ENCODE measurements at places on chromosomes 5 and 9.

DNA sequence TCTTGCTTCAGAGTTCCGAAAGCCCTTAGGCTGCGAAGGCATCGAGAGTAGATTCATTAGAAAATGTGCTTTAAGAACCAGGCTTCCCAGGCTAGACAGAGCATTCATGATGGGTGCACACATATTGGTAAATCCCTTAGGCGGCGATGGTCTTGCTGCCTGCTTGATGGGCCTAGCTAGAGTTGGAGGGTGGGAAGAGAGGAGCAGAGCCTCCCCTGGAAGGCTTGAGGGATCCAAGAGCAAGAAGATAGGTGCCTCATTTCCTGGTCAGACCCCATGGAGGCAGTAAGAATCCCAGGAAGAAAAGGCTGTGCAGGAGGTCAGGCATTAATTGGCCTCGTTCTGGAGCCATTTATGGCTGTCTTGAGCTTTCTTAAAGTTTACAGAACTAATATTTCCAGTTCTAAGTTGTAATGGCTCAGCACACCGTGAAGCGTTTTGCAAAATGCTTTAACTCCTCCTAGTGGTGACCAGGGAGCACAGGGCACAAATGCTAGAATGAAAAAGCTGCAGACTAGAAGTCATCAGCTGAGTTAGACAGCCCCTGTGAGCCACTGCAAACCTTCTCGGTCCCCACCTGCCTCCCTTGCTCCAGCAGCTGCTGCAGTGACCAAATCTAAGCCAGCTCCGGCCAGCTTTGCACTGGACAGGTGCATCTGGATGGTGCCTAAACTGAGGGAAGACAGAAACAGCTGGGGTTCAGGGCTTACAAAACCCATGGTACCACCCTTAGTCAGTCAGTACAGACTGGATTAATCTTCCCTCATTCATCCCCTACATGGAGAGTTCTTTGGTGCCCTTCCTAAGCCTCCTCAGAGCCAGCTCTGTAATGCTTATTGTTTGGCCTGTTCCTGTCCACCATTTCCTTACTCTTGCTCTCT lies 14.7 kb downstream of the SLC45A2 start:
- no peak for DNase-seq

- peak; percentile 43 for DNase-seq
Measured at GRCh38 chr5:7754997-7755596, 95.8 kb downstream of the CFAP90 start.

GRCh38 chr9:89792189-89793123 lies 187.6 kb downstream of the GADD45G start:
- DNase-seq: no peak

GRCh38 chr9:124364141-124364540 lies 51.1 kb downstream of the PSMB7 start:
- no peak for DNase-seq

GRCh38 chr9:36939655-36940499 lies 94.2 kb downstream of the PAX5 start:
- no peak for DNase-seq

GRCh38 chr5:77851176-77852067 lies 75.3 kb upstream of the TBCA start:
- no peak for DNase-seq

DNA sequence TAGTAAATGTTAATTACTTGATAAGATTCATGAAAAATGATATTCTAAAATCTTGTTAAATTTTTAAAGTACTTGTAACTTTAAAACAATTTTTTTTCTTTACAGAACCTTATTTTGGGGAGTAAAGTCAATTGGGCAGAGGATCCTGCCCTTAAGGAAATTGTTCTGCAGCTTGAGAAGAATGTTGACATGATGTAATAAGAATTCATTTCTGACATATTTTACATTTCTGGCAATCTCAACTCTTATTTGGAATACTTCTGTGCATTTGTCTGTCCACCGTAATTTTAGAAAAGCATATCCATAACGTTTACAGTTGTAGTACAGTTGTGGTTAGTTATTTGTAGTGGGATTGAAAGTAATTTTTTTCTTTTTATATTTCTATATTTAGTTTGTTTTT lies 20.2 kb downstream of the CENPH start:
- DNase-seq: no peak

- no peak for DNase-seq
Measured at GRCh38 chr9:123756484-123757106, 173.3 kb downstream of the DENND1A start.

DNA sequence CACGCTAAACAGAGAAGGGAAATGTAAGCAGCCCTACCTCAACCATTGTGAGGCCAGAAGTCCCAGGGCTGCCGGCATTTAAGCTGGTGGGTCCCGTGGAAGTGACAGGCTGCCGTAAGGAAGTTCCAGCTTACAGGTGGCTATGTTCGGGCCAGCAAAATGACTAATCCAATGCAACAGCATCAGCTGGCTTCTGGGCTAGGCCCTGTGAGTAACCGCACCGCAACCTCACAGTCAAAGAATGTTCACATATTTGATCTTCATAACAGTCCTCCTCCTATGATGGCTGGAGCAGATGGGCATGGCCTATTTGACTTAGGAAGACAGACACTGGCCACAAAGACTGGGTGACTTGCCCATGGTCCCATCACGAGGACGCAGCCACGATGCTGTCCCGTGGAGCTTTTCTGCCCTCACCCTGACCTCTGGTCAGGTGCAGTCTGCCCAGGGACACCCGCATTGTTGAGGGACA lies 88.2 kb downstream of the LIFR start:
- no peak for DNase-seq

GRCh38 chr5:131277875-131278740 lies 14.3 kb downstream of the CDC42SE2 start:
- DNase-seq: no peak

GRCh38 chr5:50711280-50711679 lies 44.8 kb downstream of the PARP8 start:
- no peak for DNase-seq

- no peak for DNase-seq
Measured at GRCh38 chr5:28012538-28012937, 974.2 kb upstream of the CDH9 start.

- no peak for DNase-seq
Measured at GRCh38 chr9:104589626-104590025, 9.6 kb downstream of the OR13C5 start.

DNA sequence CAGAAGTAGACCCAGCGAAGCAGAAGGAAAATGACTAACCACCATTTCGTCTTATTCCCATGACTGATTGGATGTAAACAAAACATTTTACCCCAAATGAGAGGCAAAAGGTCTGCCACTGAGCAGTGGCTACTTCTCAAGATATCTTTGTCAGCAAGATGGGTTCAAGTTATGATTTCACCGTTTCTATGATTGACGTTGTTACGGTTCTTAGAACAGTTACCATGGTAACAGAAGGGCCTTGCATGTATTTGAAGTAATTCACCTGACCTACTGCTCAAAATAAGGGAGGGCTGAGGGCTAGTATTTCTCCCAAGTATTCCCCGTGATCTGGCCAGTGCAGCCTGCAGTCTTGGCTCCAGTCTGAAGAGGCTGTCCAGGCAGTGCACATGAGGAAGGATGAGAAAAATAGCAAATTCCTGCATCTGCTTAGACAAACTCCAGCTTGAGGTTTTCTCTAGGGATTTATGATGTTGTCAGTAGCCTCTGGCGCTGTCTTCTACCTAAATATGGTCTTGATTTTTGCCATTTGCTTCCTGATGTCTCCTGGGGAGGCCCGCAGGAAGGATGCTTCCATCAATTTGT lies 372.7 kb downstream of the TMEM38B start:
- DNase-seq: no peak

- DNase-seq: no peak
Measured at GRCh38 chr5:134236318-134236717, 10.4 kb upstream of the PPP2CA start.

DNA sequence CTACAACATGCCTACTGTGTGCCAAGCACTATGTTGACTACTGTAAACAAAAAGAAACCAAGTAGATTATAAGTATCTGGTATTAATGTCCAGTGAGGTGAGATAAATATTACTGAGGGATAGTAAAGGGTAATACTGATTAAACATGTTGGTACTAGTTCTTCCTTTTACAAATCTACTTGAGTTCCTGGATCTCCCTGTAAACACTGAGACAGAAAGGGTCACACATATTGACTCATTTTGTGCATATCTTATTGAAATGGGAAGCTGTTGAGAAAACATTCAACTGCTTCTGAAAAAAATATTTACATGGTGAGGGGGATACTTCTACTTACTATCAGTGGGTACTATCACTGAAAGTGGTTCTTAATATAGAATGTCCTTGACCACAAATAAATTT lies 24.3 kb downstream of the EFNA5 start:
- no peak for DNase-seq

- peak; percentile 40 for DNase-seq
Measured at GRCh38 chr9:19049917-19050636, 850 bp downstream of the RRAGA start.

- DNase-seq: no peak
Measured at GRCh38 chr5:127386557-127386956, 96.0 kb downstream of the MEGF10 start.

DNA sequence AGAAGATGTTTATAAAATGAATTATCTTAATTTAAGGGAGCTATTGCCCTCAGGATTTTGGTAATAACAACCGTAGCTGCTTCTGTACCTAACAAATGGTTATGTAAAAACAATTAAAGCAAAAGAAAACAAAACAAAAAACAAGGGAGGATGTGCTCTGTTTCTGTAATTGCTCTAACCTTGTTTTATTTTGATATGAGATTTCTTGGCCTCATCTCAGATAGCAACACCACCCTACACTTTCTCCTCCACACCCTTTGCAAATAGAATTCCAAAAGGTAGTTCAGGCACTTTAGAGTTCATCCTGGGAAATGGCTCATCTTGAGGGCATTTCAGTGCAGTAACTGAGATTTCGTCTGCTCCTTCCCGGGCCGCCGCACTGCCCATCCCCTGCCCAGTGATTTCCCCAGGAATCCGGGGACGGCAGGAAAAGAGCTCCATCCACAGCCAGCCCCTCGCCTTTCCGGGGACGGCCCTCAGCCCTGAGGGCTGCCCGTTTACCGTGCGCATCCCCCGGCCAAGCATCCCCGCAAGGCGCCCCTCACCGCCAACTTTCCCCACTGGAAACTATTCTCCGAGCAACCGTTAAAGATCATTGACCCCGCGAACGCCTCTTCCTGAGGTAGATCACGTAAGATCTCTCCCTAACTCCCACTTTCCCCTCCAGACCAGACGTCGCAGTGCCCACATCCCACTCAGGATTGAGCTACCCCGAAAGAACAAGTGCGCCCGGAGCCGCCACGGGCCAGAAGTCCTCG lies 1.2 kb downstream of the FNBP1 start:
- DNase-seq: peak; percentile 48

DNA sequence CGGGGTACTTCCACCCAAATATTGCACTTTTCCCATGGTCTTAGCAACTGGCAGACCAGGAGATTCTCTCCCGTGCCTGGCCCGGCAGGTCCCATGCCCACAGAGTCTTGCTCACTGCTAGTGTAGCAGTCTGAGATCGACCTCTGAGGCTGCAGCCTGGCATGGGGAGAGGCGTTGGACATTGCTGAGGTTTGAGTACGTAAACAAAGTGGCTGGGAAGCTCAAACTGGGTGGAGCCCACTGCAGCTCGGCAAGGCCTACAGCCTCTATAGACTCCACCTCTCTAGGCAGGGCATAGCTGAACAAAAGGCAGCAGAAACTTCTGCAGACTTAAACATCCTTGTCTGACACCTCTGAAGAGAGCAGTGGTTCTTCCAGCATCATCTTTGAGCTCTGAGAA lies 40.1 kb upstream of the EBF1 start:
- DNase-seq: no peak

- no peak for DNase-seq
Measured at GRCh38 chr9:129135476-129135875, 24.3 kb downstream of the PTPA start.

DNA sequence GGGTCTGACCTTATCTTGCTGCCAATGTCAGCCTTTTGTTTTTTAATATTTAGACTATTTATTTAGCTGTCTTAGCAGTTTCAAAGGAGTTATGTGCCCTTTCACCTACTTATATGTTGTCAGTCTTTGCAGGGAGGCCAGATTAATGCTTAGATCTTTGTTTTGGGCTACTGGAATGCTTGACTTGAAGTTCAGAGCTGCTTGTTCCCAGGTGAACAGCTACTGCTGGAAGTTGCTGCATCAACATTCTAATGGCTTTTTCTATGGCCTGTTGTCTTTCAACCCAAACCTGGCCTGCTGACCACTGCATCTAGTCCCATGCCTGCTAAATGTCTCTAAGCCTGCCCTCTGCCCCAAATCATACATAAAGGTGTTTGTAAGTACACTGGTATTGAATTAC lies 3.0 kb downstream of the SLC22A5 start:
- DNase-seq: no peak

DNA sequence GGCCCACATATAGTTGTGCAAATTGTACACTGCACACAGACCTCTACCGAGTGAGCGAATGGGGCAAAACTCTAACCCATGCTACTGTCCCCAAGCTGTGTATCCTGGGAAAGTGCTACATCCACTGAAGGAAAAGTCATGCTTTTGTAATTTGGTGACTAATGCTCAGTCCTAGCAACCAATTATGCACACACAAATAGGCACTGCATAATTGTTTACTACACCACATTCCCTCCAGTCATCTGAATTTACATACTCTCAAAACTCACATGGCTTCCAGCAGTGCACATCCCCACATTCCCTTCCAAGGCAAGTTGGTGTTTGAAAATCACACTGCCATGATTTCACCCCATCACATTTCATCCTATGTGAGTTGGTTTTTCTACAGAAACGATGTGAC lies 125.9 kb upstream of the OSMR start:
- no peak for DNase-seq
